ENCODE measurements at places on chromosomes 1 and 21.

DNA sequence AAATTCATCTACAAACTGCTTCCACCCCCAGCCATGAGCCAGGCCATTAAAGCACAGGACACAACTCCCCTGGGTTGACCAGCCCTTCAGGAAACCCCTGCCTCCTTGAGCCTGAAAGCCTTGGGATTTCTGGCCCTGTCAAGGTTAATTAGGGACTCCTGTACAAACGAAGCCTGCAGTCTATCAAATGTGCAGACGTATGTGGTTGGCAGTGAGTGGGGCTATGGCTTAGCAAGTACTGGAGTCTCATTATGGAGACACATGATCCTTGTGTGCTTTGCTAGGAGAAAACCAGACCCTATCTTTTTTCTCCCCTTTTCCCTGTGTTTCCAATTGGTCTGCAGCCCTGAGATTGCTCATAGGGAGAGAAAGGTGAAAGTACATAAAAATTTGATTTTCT lies 588.3 kb upstream of the USP24 start:
- no peak for DNase-seq

GRCh38 chr1:46603481-46603857 lies 599 bp downstream of the MKNK1 start:
- no peak for DNase-seq

- no peak for DNase-seq
Measured at GRCh38 chr1:91791103-91791502, 94.8 kb downstream of the TGFBR3 start.

- no peak for DNase-seq
Measured at GRCh38 chr1:178664278-178664677, 60.8 kb upstream of the RALGPS2 start.

DNA sequence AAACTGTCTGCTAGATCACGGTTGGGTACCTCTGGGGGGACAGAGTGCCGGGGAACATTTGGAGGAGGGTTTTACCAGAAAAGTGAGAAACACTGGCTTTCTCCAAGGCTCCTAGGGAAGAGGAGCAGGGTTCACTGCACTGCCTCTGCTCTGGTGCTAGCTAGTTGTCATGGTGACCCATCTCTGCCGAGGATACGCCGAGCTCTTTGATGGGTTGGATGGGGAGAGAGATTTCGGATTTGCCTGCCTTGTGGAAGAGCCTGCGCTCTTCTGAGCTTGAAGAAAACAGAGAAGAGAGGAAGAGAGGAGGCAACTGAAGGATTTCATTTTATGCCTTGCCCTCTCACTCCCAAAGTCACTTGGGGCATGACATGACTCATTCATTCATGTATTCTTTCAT lies 92.1 kb downstream of the NAV1 start:
- DNase-seq = no peak

DNA sequence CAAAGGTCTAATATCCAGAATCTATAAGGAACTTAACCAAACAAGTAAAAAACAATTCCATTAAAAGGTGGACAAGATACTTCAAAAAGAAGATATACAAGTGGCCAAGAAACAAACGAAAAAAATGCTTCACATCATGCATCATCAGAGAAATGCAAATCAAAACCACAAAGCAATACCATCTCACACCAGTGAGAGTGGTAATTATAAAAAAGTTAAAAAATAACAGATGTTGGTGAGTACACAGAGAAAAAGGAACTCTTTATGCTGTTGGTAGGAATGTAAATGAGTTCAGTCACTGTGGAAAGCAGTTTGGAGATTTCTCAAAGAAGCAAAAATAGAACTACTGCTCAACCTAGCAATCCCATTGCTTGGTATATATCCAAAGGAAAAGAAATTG lies 218.6 kb downstream of the SLC44A5 start:
- no peak for DNase-seq

GRCh38 chr1:228944935-228945371 lies 209.7 kb downstream of the RHOU start:
- no peak for DNase-seq

DNA sequence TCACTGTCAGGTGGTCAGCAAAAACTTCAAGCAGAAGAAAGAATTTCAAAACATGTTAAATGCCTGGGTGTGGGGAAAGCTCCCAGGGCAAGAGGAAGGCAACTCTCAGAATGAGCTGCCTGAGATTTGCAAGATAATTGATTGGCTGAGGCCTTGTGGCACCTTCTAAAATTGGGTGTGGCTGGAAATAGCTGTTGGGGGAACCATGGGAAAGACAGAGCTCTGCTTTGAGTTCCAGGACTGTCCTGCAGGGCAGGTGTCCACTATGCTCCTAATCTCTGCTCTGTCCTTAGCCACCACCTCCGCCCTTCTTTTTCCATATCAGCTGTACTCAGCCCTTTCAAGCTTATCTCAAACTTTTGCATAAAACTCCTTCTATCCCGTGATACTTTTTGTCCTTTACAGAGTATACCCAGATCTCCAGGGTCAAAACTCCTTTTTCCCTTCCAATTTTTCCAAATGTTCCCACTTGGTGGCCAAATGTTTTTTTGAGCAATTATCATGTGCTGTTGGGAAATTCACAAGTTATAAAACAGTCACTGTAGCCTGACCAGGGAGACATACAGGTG lies 23.8 kb upstream of the PPP2R5A start:
- no peak for DNase-seq

DNA sequence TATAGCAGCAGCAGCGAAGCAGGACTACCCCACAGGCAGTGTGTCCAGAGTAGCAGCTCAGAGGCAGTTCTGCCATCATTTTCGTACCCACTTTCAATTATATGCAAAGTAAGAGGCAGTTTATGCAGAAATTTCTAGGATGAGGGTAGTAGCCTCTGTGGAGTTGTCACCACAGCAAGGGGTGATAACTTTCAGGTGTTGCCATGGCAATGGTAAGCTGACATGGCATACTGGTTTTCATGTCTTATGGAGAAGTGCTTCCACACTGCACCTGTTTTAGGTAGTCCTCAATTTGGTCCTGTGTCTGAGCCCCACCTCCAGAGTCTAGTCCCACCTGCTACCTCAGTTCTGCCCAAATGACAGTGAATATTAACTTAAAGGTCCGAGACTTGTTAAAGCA lies 133.3 kb upstream of the SYT6 start:
- no peak for DNase-seq

DNA sequence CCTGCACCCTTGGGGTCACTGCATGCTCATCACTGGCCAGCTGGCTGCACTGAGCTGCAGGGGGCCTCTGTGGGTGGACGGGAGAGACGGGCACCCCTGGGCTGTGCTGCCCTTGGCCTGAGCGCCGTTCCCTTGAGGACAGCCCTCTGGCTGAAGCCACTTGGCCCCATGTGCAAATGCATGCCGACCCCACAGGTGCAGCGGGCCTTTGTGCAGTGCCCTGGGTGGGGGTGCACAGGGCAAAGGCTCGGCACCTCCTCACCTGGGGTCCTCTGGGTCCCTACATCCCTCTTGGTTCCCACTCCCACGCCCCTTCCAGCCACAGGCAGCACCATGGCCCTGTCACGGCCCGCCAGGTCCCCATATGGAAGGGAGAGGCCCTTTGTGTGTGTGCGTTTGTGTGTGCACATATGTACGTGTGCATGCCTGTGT lies 41.3 kb downstream of the COQ8A start:
- no peak for DNase-seq

- no peak for DNase-seq
Measured at GRCh38 chr1:200150721-200151120, 123.2 kb downstream of the NR5A2 start.

- no peak for DNase-seq
Measured at GRCh38 chr1:166950156-166950555, 25.2 kb downstream of the ILDR2 start.

DNA sequence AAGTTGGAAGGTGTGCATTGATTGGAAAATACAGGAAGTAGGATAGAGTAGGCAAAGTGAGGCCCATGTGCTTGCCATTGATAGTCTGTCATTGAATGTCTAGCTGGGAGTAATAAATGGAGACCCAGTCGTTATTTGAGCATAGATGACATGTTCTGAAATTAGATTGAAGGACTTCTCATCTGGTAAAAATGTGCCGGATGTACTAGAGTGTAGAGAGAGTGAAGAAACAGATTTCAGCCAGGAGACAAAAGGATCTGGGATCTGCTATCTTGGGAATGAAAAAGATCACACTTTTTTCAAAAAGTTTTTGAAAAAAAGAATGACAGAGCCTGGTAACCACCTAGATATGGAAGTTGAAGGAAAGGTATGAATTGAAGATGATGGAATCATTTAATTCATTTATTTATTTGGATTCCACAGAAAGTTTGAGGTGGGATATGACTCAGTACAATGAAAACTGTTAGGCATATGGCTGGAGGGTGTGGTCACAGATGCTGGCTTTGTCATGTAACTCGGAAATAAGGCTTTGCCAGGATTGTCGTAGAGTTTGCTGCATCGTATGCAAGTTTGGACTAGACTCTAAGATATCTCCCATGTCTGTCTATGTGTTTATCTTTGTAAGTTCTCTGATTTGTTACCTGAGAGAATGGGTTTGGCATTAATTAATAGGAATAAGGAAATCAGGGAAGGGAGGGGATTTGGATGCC lies 137.1 kb downstream of the PBX1 start:
- no peak for DNase-seq

DNA sequence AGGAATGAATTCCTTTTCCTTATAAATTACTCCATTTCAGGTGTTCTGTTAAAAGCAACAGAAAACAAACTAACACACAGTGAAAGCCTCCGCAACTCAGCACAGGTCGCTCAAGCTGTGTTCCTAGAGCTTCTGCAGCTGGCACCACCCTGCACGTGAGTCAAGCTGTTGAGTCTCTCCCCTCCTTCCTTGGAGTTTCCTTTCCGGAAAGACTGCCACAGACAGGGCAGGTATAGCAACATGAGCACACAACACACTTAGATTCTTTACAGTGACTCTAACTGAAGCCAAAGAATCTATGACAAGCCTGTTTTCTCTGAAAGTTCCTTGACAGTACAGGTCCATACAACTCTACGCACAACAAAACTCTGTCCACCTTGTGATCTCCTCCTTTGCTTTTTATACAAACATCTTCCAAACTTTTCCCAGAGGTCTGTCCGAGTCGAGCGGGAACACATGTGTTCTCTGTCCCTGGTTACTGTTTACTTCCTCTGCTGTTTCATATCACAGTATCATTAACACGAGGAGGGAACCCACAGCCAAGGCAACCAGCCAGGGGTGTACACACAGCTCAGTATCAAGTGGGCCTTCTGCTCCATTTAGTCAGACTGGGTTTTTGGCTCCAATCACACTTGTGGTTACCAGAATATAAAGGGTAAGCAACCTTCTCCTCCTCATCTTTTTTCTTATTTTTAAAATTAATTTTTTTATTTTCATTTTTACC lies 38.7 kb upstream of the DESI2 start:
- DNase-seq = no peak

- DNase-seq = no peak
Measured at GRCh38 chr1:184300446-184300845, 86.4 kb upstream of the C1orf21 start.

DNA sequence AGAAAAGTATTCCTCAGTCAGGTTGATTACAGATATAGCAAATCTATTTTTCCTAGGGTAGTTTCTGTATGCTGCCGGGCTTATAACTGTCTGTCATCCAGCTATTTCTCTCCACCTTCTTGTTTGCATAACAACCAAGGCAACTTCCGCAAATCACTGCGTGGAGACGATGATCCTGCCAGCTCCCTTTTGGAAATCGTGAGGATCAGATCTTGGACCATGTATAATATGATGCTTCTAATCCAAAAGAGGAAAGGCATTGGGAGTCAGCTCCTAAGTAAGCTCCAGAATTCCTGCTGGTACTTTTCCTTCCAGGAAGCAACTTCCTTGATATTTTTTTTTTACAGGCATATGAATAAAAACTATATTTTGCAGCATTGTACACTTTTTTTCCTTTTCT lies 445 bp upstream of the RGS4 start:
- DNase-seq = no peak

- DNase-seq = no peak
Measured at GRCh38 chr1:50538476-50538875, 115.2 kb upstream of the DMRTA2 start.

GRCh38 chr1:39754026-39754570 lies 15.4 kb downstream of the PPIE start:
- no peak for DNase-seq

- no peak for DNase-seq
Measured at GRCh38 chr1:21961337-21961736, 15.5 kb upstream of the CELA3B start.

DNA sequence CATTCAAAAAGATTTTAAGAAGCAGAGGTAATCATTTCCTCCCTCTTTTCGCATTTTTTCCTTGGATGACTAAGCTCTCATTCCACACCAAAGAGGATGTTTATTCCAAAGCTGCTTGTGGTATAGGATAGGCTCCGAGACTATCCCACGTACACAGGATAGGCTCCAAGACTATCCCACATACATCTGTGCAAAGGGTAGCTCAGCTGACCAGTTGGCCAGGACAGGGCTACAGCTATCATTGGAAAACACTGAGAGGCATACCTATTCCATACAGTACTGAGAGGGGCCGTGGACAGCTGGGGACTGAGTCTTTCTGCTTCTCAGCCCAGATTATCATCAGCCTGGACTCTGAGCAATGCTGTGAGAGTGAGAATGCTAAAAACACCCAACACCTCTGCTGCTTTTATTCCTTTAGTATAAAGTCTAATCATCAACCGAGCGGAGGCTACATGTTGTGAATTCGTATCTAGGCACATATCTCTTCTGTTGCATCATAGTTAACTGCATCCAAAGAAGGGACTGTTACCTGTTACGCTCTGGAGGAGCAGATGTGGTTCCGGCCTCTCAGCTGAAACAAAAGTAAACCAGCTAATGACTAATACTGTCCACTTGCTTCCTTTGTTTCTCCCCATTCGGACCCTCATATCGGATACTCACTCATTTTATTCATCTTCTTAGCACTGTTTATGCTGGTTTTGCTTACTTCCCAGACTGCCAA lies 141.0 kb downstream of the TNFSF18 start:
- DNase-seq = no peak

- no peak for DNase-seq
Measured at GRCh38 chr1:22831729-22832413, 121.2 kb downstream of the EPHB2 start.

- DNase-seq = no peak
Measured at GRCh38 chr1:64092851-64093371, 110.5 kb upstream of the UBE2U start.

DNA sequence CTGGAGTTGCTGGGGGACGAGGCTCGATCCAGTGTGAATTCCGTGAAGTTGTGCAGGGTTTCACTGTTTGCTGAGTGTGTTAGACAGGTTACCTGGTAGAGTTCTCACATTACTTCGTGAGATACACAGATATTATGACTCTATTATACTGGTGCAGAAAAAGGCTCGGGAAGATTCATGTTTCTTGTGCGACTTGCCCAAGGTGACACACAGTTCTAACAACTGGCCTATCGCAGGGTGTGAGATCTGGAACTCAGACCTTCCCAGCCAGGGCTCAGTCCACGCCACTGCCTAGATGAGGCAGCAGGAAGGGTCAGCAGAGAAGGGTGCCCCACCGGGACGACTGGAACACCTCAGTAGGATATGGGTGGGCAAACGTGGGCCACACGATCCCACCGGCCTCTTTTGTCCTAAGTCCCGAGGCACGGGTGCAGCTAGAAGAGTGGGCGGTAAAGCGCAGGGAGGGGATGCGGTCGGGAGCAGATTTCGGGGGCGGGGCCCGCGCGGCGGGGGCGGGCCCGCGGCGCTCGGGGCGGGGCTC lies 296 bp upstream of the RNPEP start:
- no peak for DNase-seq

- DNase-seq = no peak
Measured at GRCh38 chr1:145695821-145696629, 11.1 kb downstream of the PDZK1 start.

All from stimulated activated effector memory CD8-positive, alpha-beta T cell treated with anti-CD3 and anti-CD28 coated beads, Interleukin-12 subunit alpha, Interleukin-12 subunit beta, amount 100 ng/mL, for 72 hours (primary cell).